ENCODE measurements at places on chromosomes 2 and 18. TPM values are rescaled to one million over a fixed set of nuclear protein-coding genes. Genes with fewer than 3 reads are reported as not detected.

AKAIN1 gene
- total RNA-seq, result not detected

ACVR1C gene
- 6.0 TPM for total RNA-seq

CPLX4 gene
- not detected for total RNA-seq

SERPINB2 gene
- not detected for total RNA-seq

TRIM54 gene
- 1.7 TPM for total RNA-seq

- DNase-seq, result no peak
These were observed 266.7 kb upstream of the ZSWIM2 start for GRCh38 chr2:187115627-187116026.

- no peak for DNase-seq
These were observed 42.5 kb upstream of the ASAP2 start for GRCh38 chr2:9164112-9164608.

- no peak for DNase-seq
These were observed 176.1 kb upstream of the ZFP36L2 start for GRCh38 chr2:43402452-43402937.

DNA sequence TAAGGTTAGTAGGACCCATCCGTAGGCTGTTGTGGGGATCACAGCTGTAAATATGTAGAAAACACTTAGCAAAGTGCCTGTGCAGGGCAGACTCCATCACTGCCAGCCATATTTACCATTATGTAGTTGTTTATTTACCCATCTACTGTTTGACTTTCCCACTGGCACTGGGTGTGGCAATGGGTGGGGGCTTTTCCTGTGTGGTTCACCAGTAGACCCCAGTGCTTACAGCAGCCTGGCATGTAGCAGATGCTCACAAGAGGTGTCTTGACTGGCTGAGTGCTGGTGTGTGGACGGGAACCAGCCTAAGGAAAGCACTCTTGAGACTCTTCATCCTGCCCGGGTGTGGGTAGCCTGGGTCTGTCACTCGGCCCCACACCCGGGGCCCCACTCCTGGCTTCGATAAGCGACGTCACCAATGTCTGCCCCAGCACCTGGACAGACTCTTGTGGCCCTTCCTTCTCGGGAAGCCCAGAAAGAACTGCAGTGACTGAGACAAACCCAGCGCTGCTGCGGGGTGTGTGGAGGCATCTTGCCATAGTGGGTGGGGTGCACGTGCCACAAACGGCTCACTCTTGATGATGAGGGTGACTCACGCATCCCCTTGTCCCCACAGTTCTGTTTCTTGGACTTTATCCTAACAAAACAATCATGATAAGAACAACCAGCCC is 78.3 kb downstream of the HDAC4 start:
- DNase-seq, result no peak

- DNase-seq, result no peak
These were observed 39.2 kb downstream of the MREG start for GRCh38 chr2:215973954-215974699.

Data from tibial nerve (tissue), 4 donors.